NCI-H1105 treated with DMSO at 0.1 percent for 48 hours (cell line): ENCODE measurements at places on chromosomes 2 and 18.
A peak's percentile ranks its signal among the peaks of the same experiment; 100 is the strongest.

DNA sequence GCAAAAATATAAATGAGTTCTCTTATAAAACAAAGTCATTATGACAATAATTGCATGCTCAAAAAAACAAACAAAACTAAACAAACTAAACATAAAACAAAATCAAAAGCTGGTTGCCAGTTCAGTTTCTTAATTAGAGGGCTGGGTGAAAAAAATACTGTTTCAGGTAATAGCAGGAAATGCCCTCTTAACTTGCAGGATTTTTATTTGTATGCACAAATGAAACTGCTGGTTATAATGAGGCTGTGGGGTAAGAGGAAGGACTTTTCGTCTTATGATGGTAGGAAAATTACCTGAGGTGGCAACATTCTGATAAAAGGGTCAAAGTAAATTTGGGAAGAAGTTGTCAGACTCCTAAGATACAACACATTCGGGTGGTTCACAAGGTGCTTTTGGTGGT, 21.5 kb upstream of the CDKL4 start:
- DNase-seq, result peak; percentile 92

GRCh38 chr18:7436166-7436565, 130.9 kb upstream of the PTPRM start:
- no peak for DNase-seq

GRCh38 chr18:35463050-35463449, 34.7 kb downstream of the INO80C start:
- DNase-seq, result no peak

- DNase-seq, result no peak
Observed at GRCh38 chr2:159773886-159774285, 24.1 kb downstream of the CD302 start.

DNA sequence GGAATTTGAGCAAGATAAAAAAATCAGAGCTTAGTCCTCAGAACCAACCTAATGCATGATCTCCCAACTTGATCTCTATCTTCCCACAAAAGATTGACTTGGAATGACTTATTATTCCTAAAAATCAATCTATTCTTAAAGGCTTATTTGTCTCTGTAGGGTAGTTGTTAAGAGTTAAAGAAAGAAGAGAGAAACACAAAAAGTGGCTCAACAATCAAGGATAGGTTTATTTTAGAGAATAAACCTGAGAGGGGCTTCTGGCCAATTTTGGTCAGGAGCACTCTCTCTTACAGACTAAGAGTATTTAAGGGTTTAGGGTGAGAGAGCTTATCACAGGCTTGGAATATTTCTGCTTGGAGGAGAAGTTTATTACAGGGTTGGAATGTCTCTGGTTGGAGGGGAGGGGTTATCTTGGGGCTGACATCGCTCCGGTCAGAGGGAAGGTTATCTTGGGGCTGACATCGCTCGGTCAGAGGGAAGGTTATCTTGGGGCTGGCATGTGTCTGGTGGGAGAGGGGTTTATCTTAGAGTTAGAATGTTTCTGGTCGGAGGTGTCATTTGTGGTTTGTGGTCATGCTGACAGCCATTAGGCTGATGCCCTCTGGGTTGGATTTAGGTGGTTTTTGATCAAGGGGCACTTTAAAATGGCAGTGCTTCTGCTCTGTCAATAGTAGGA, 2.4 kb upstream of the MFF start:
- DNase-seq, result no peak

- peak; percentile 88 for DNase-seq
Observed at GRCh38 chr2:10122500-10123280, at the start of gene RRM2. RRM2 (plus strand) TSS chr2:10122739; CDS start chr2:10122799, 60 bp downstream.

DNA sequence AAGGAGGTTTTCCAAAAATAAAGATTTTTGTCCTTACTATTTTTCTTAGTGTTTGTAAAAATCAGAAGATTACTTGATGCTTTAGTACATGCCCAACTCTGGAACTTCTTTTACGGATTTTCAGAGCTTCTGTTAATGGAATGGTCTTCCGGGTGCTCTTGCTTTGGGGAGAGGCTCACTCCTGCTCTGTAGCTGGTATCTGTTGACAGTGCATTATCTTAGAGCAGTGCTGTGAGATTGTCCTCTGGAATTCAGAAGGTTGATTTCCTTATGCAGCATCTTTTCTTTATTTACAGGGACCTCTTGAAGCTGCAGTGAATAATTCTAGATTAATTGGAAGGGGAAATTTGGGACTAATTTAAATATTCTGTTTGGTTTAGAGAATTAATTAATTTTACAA, 4.6 kb downstream of the MAPRE2 start:
- no peak for DNase-seq

- DNase-seq, result no peak
Observed at GRCh38 chr18:48629730-48630324, 91.0 kb downstream of the CTIF start.

DNA sequence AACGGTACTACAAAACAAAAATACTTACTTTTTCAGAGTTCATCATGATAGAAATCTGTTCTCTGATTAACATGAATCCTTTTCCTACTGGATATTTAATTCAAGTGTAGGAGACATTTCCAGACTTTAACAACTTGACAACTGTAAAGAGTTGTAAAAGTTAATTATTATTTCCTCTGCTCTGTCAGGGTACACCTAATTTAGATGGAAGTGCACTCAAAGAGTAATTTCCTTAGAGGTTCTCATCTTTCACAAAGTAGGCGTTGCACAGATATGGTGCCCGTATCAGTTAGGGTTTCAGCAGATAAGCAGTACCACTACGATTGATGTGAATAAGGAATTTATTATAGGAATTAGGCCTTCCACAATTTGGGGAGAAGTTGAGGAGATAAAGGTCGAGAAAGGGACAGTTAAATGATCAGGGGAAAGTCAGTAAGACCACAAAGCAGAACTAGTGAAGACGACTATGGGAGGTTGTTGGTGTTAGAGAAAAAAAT, 16.2 kb upstream of the PDE11A start:
- DNase-seq, result no peak

DNA sequence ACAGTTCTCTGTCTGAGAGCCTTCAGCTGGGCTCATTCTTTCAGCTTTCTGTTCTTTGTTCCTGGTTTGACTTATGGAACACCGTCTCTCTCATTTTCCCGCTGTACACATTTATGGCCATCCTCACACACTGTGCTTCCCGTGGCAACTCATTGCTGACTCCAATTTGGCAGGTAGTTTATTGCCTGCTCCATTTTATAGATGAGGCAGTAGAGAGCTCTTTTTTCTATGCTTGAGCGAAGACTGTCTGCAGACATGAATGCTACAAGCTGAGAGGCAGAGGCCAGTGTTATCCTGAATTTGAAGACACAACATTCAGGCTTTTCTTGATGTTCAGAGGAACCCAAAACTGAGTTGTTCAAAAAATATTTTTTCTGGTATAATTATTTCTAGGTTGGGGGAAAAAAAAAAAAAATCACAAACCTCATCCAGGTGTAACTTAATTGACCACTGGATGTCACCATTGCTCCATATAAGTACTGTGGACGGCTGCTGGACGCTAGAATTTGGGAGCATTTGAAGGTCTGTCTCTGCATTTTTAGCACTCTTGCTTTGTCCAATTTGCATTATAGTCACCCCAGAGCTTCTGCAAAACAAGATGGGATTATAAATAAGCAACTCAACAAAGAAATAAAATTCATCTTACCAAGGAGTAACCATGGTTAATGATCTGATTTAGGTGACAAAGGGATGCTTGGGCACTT, 83.5 kb downstream of the HRH4 start:
- peak; percentile 55 for DNase-seq

DNA sequence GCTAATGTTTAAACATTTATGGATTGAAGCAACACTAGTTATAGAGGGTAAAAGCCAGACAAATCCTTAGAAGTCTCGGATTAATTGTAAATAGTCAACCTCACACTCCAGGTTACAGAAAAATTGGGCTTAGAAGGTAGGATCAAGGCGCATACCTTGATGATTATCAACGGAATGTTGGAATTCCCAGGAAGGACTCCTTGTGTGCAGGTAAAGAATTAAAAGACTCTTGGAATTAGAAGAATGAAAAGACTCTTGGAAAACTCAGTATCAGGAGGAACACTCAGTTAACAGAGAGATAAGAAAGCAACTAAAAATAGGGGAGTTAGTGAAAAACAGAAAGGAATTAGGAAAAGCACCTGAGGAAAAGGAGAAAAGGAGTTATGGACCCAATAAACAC, 29.3 kb upstream of the EPHA4 start:
- DNase-seq, result no peak

DNA sequence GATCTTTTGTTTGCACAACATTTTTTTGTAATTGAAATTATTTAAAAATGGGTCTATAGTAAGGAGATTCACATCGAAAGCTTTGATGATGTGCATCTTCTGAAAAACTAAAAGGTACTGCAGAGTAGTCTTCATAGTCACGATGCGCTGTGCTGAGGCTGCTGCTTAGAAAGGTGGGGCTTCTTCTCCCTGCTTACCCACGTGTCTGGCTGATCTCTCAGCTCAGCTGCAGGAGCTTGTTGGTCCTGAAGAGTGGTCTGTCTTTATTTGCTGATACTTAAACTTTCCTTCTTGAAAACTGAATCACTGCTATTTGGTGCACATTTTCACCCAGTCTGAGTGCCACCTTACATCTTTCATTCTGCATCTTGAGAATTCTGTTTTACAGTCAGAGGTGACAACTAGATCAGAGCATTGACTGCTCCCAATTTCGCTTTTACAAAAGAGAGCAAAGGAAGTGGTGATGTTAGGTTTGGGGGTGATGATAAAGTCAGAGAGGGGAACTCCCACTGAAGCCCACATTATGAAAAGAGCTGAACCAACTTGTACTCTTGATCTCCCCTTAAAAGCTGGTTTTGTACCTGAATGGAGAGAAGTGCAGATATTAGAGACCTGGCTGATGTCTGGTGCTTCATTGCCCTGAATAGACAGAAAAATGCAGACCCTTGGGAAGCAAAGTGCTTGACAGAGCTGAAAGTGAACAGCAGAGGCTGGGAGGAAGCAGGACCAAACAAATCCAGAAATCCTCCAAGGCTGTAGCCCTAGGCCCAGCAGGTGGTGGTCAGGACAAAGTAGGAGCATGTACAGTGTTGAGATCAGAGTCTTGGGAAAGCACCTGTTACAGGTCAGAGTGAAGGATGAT, 984.5 kb downstream of the TSN start:
- no peak for DNase-seq

GRCh38 chr2:165872101-165872791, 78.2 kb upstream of the GALNT3 start:
- no peak for DNase-seq

- no peak for DNase-seq
Observed at GRCh38 chr2:9573840-9574239, 18.2 kb upstream of the ADAM17 start.

- DNase-seq, result no peak
Observed at GRCh38 chr2:216503159-216503629, 4.5 kb downstream of the RPL37A start.

- no peak for DNase-seq
Observed at GRCh38 chr2:128259585-128259984, 59.1 kb downstream of the HS6ST1 start.

DNA sequence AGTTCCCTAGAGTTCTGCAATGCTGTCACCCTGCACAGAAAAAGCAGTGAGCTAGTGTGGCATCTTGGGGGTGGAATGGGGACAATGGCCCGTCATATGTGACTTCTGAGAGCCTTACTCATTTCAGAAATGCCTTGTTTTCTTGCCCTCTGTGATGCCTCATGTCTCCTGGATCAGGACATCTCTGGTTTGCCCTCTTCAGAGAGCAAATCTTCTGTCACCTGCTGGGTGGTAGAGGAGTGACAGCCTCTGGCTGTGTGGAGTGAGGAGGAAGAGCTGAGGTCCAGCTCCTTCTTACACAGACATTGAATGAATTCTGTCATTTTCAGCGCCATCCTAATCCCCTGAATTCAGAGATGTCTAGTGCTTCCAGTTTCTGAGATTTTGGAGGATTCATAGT, 55.6 kb upstream of the PHLPP1 start:
- no peak for DNase-seq
